ENCODE measurements at places on chromosomes 7 and 10.

- DNase-seq: no peak
Measured at GRCh38 chr7:121447243-121447910, 51.3 kb upstream of the FAM3C start.

GRCh38 chr7:90988516-90988915 lies 275.7 kb upstream of the FZD1 start:
- DNase-seq: no peak

GRCh38 chr10:100899171-100899570 lies 13.6 kb upstream of the SLF2 start:
- no peak for DNase-seq

DNA sequence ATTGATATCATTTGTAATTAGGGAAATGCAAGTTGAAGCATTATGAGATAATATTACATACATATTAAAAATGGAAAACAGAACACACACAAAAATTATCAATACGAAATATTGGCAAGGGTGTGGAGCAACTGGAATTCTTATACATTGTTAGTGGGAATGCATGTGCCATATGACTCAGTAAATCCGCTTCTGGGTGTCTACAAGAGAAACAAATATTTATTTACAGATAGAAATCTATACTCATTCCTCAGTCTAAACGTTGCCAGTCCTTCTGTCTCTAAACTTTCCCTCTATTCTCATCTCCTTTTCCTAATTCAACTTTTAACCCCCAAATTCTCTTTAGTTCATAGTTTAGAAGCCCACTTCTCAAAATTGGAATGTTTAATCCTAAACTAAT lies 170.4 kb upstream of the LRRTM3 start:
- no peak for DNase-seq

GRCh38 chr10:9869205-9869604 lies 1148.5 kb upstream of the CELF2 start:
- DNase-seq: peak; percentile 42

DNA sequence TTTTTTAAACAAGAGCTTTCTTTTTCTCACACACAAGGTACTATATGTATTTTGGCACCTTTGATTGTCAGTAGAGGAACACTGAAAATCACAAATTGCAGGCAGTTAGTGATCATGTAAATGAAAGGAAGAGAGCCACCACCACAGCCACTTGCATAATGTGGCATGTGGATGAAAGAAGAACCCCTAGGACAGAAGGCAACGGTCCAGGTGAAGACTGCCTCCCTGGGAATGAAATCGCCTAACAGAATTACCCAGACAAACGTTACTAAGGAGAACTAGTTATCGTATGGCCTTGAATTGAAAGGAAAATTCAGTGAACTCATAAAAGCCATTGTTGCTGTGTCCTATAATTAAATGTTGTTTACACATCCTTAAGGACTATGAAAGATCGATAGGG lies 41.2 kb upstream of the PTPRZ1 start:
- DNase-seq: no peak

- DNase-seq: no peak
Measured at GRCh38 chr10:47379445-47379785, 4.7 kb downstream of the ZNF488 start.

DNA sequence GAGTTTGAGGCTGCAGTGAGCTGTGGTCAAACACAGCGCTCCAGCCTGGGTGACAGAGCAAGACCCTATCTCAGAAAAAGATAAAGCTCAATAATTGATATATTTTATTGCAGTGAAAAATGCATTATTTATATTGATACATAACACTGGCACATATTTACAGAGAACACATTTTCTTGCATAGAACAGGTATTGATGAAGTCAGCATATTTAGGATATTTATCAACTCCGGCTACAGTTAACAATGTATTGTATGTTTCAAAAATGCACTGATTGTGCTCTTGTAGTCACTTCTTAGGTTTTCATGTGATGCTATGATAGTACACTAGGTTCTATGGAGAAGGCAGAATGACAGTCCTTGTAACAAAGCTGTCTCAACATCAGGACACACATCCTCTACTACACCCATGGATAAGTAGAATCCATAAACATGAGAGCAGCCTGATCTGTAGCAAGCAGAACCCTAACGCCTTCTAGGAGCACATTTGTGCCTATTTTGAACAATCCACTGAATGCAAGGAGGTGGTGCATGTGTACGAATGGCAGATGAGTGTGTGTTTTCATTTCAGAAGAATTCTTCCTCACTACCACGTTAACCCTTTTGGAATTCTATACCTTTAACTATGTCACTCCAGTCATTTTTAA lies 586.1 kb upstream of the CELF2 start:
- DNase-seq: no peak

- peak; percentile 9 for DNase-seq
Measured at GRCh38 chr7:35905555-35905954, 104.7 kb downstream of the SEPTIN7 start.

DNA sequence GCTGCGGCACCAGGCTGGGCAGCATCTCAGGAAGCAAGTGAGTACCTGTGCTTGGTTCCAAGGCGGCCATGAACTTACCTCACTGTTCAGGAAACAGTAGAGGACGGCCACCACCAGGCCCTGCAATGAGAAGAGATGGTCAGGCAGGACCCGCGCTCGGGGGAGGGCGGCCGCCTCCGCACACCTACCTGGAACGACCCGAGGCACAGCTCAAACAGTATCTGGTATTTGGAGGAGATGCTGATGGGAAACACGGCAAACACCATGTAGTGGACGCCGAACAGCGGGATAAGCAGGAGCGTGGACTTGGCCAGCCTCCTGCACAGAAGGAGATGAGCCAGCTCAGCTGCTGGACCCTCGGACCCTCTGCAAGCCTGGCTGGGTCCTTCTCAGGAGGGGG lies 112.9 kb downstream of the VIPR2 start:
- no peak for DNase-seq

GRCh38 chr10:132994185-132994796 lies 51.9 kb upstream of the CFAP46 start:
- peak; percentile 15 for DNase-seq

DNA sequence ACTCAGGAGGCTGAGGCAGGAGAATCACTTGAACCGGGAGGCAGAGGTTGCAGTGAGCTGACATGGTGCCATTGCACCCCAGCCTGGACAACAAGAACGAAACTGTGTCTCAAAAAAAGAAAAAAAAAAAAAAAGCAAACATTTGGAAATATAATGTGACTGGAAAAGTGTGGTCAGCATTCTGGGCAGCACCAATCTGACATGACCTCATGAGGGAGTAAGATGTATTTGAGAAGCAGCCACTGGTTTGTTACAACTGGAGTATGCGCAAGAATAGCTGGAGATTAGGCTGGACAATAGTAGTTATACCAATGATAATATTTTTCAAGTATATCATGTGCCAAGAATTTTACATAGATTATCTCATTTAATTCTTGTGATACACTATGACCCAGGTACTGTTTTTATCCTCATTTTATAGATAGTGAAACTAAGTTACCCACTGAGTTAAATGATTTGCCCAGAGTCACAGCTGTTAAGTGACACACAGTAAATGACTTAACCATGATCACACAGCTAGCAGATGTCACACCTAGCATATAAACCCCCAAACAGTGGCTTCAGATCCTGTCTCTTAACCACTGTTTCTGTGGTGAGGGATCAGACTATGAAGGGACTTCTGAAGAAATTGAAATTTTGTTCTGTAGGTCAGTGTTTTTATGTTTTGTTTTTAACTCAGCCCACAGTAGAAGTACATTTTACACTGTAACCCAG lies 11.1 kb downstream of the MCU start:
- DNase-seq: peak; percentile 39

DNA sequence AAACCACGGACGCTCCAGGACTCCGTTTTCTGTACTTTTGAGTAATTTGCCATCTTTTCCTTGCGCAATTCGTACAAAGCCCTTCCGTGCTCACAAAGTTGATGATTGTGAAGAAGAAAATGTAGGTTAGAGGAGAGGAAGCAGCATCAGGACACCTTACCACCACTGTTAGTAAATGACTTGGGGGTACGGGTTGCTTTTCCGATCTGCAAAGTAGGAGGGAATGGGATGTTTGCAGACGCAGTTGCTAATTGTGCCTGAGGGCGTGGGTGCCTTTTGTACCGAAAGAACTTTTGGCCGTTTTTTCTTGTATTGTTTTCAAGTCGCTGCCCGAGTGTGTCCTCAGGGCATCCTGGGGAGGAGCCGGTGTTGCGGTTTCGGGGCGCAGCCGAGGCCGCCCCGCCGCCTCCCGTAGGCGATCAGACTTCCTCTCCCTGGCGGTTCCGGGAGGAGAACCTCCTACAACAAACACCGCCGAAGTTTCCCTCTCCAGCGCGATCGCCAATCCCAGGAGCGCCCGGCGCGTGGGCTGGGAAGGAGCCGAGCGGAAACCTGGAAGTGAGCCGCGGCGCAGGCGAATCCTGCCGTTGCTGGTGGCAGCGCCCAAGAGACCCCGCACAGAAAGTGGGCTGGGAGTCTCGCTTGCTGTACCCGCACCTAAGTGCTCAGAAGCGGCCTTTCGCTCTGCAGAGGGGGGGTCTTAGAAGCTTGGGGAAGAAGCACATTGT lies 1.0 kb downstream of the PRR15 start:
- DNase-seq: peak; percentile 32

DNA sequence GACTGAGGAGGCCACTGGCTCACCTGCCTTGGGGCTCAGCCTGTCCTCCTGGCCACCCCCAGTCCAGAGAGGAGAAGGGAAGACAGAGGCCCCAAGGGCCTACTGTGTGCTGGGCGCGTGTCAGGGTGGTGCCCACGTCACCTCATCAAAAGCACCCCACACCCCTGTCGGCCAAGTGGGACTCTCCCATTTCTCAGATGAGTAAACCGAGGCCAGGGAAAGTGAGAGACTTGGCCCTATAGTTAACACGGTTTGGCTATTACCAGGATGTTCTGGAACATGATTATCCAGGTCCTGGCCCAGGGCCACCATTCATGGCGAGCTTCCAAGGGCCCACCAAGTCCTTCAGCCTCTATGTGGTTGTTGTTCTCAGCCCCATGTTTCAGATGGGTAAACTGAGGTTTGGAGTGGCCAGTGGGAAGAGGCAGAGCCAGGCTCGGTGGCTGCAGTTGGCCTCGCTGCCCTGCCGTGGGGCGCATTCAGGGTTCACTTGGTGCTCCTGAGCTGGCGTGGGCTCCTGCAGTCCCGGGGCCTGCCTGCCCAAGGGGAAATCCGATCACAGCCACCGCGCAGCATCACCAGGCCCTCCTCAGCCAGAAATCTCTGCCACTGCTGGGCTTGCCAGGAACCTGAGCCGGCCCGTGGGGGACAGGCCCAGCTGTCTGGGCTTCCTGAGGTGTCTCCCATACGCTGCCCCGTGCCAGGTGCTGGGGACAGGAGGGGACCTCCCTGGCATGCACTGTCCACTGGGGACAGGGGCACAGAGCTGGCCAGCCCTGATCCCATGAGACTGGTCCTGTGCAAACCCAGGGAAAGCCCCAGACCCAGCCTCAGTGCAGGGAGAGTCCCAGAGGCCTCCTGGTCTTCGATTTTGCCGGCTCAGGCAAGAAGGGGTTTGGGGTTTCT lies 117.7 kb upstream of the TNRC18 start:
- no peak for DNase-seq

GRCh38 chr10:9786576-9786975 lies 1231.1 kb upstream of the CELF2 start:
- DNase-seq: peak; percentile 58

DNA sequence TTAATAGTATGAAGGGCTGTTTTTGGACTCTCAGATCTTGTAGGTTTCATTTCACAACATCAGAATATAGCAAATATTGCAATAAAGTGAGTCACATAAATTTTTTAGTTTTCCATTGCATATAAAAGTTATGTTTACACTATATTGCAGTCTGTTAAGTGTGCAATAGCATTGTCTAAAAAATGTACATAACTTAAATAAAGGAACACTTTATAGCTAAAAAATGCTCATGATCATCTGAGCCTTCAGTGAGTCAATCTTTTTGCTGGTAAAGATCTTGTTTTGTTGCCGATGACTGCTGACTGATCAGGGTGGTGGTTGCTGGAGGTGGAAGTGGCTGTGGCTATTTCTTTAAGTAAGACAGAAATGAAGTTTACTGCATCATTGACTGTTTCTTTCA lies 42.0 kb downstream of the ABCA13 start:
- DNase-seq: no peak

- DNase-seq: no peak
Measured at GRCh38 chr10:118827466-118828155, 72.8 kb upstream of the CACUL1 start.

DNA sequence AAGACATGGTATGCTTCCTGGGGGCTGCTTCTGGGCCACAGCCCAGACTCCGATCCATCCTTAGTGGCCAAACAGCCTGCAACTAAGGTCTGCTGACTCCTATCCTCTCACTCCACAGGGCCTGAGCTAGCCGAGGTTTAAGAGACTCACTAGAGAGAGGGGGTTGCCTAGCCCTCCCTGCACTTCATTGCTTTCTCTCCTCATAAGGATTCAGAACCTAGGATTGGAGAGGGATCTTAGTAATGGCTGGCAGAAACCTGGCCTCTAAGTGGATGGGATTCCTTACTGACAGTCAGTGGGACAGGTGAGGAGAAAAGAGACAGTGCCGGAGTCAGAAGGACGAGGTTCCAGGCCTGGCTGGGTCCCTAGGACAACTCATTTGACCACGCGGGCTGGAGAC lies 8.2 kb upstream of the DDIT4 start:
- no peak for DNase-seq

GRCh38 chr7:98227939-98228338 lies 16.7 kb downstream of the BHLHA15 start:
- DNase-seq: no peak

DNA sequence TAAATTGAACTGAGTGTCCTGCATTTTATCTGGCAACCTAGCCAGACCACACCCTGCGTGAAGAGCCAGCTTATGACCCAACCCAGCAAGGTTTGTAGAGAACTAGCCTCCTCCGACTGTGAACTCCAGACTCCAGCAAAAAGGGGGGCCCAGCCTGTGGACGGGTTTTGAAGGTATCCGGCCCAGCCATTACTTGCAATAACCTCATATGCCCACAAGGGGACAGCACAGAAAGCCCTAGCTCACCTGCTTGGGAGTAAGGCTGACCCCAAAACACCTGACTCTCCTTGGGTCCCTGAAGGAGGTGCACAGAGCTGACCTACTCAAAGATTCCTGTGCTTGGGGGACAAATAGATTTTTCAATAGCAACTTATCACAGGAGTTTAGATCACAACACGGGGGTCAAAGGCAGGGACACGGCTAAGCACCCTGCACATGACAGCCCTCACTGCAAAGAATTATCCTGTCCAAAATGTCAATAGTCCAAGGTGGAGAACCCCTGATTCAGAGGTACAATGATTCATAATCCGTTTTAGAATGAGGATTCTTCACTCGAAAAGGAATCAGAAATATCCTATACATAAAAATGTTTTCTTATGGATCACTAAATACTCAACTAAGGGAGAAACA lies 4.6 kb downstream of the TRPV6 start:
- DNase-seq: peak; percentile 3

- no peak for DNase-seq
Measured at GRCh38 chr10:27680006-27680557, 65.5 kb downstream of the MKX start.

DNA sequence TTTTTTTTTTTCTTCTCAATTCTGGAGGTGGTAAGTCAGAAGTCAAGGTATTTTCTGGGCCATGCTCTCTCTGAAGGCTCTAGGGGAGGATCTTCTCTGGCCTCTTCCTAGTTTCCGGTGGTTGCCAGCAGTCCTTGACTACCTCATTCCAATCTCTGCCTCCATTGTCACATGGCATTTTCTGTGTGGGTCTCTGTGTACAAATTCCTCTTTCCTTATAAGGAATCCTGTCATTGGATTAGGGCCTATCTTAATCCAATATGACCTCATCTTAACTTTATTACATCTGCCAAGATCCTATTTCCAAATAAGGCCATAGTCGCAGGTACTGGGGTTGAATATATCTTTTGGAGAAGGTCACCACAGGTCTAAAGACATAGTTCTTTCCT lies 129.3 kb upstream of the PRR15 start:
- DNase-seq: no peak

- DNase-seq: no peak
Measured at GRCh38 chr7:143426479-143427142, 16.6 kb upstream of the TAS2R60 start.

- no peak for DNase-seq
Measured at GRCh38 chr7:30815951-30816644, 44.9 kb downstream of the MINDY4 start.

Measured in fibroblast of skin of right quadriceps (primary cell).